ENCODE measurements at places on chromosomes 3 and 15. TPM values are rescaled to one million over a fixed set of nuclear protein-coding genes. Genes with fewer than 3 reads are reported as not detected.

IDH3A gene
- total RNA-seq: 61.5 TPM

SST gene
- 0.50 TPM for total RNA-seq

ABHD10 gene
- total RNA-seq: 40.4 TPM

AGTR1 gene
- total RNA-seq: 75.7 TPM

SNTN gene
- total RNA-seq: not detected

SLC28A2 gene
- 0.04 TPM for total RNA-seq

SPG11 gene
- total RNA-seq: 91.9 TPM

PDCD6IP gene
- 127 TPM for total RNA-seq

GRCh38 chr3:106006001-106006400, 137.2 kb upstream of the CBLB start:
- H3K36me3 ChIP-seq: no peaks in the 10 kb centered on the region
- peak; percentile 86 for DNase-seq
- peak overlapping the region; percentile 54 for H3K27ac ChIP-seq
- peaks cover 5% of the 10 kb centered on the region for H3K4me1 ChIP-seq

GRCh38 chr3:176916777-176917176, 280.5 kb downstream of the TBL1XR1 start:
- H3K4me3 ChIP-seq: no peak overlapping the region
- no peaks in the 10 kb centered on the region for H3K4me1 ChIP-seq
- H3K27me3 ChIP-seq: no peaks in the 10 kb centered on the region
- no peaks in the 10 kb centered on the region for H3K36me3 ChIP-seq

DNA sequence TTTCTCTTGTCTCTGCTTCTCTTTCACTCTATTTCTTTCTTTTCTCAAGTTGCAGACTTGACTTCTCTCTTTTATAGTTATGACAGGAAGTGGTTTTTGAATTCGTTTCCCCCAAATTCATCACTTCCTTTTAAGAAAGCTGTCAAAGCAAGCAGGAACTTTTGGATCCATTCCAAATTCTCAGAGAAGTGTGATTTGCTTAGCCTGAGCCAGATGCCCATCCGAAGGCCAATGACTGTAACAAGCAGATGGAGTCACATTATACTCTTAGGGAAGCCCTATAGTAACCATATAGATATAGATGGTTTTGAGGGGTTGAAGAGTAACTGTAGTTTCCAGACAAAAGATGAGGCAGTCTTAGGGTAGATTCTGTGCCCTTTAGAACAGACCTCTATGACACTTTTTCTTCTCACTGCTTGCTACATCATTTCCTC, 592.0 kb upstream of the KCNMB2 start:
- H3K4me1 ChIP-seq: peaks cover 25% of the 10 kb centered on the region
- no peak for DNase-seq
- no peak overlapping the region for H3K27ac ChIP-seq
- H3K27me3 ChIP-seq: no peaks in the 10 kb centered on the region
- H3K4me3 ChIP-seq: no peak overlapping the region
